Stimulated activated CD8-positive, alpha-beta memory T cell treated with anti-CD3 and anti-CD28 coated beads, Interleukin-7, amount 100 ng/mL, for 1 hour (primary cell): ENCODE measurements at places on chromosomes 1 and 21.

GRCh38 chr1:46535063-46535462 is 16.4 kb downstream of the KNCN start:
- no peak for DNase-seq

GRCh38 chr1:23393706-23394105 is 24.1 kb upstream of the ZNF436 start:
- no peak for DNase-seq

- DNase-seq, result no peak
Observed at GRCh38 chr1:24107462-24108138, 4.3 kb downstream of the MYOM3 start.

GRCh38 chr1:3942416-3943122 is 42.5 kb upstream of the C1orf174 start:
- no peak for DNase-seq

GRCh38 chr1:236280438-236281197 is 1.1 kb downstream of the ERO1B start:
- no peak for DNase-seq

GRCh38 chr1:193726722-193727121 is 540.3 kb upstream of the B3GALT2 start:
- no peak for DNase-seq

DNA sequence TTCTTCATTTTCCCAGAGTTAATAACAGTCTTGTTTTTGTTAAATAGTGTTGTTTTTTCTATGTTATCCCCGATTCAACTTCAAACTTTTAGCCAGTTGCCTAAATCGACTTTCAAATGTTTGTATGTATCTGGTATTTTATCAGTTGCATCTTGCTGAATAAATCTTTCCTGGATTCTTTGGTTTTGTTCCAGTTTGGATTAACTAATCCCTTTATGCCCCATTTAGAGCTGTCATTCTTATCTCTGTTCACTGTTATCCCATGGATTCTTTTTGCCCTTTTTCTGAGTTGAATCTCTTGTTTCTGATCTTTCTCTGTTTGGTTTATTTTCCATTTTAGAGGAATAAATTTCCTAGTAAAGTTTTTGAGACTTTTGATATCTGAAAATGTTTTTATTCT is 31.1 kb upstream of the PTCH2 start:
- no peak for DNase-seq

DNA sequence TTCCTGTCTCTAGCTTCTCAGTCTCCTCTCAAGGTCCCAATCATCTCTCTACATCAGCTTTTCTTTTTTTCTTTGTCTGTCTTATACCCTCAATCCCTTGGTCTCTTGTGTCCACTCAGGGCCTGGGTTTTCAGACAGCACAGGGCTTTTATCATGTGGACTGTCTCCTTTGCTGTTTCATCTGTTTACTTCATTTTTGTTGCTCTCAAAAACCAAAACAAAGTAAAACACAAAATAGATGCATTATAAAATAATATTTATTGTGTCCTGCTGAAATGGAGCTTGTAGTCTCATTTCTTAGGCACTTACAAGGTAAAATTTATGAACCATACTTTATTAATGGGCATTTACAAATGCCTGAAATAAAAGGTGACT is 17.8 kb upstream of the SLAMF6 start:
- no peak for DNase-seq

DNA sequence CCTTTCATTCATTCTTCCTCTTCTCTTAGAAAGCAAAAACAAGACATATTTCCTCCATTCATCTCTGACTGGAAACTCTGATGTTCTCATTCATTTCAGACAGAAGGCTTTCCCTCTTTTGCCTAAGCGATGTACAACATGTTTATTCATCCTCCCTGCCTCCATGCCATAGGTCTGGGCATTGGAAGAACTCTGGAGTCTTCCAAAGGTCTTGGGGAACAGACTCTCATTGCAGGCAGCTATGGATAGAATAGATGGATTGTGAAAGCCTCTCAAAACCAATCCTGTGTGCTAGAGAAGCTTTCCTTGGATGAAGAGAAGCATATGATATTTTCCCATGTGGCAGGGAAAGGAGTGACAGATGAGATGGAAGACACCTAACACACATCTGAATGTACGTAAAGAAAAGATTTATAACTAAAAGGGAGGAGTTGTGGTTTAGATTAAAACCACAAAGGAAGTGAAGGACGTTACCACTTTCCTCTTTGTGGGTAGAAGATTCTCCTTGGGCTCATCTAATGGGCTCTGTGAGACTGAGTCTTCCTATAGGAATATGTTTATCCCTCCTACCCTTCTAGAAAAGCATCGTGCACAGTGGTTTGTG is 38.7 kb downstream of the BCL9 start:
- DNase-seq, result no peak

DNA sequence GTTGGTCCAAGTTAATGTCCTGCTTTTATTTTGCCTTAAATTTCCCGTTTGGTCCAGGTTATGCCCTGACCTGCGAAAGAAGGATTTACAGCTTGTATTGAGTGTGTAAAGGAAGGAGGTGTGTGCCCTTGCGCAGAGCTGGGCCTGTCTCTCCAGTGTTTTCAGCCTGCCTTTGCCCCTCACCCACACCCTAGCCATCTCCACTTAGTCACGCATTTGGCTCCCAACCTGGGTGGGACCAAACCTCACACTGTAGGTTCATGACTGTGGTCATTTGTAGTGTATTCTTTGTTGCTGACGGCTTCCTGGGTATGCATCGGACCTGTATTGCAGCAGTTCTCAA is 572 bp upstream of the SRSF10 start:
- no peak for DNase-seq

DNA sequence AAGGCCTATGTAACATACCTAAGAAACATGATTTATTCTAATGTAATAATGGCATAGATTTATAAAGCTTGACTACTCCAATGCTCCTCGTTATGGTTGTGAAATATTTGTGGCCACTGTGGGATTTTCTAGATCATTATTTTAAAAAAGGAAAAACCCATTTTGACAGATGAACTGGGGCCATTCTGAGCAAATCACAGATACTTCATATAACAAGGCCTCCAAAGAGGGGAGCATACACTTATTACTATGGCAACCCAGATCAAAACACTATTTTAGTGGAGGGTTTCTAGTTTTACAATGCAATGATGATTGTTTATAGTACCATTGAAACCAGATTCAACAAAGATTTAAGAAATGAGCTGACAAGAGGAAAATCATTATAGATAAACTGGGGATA is 346.6 kb downstream of the ZNF326 start:
- DNase-seq, result no peak

DNA sequence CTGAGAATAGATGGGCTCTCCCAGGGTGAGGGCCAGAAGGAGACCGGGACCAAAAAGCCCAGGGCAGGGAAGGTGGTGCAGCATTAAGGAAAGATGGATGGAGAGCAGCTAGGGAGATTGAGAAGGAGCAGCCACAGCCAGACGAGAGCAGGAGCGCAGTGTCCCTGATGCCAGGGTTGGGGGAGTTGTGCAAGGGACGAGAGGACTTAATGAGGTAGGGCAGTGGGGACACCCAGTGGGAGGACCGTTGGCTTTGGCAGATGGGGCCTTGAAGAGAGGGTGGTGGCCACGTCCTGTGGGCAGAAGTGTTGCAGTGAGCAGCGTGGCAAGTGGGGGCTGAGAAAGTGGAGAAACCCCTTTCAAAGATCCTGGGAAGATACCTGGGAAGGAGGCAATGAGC is 38.0 kb upstream of the KDM4A start:
- DNase-seq, result no peak

GRCh38 chr1:177355575-177355974 is 184.8 kb downstream of the BRINP2 start:
- DNase-seq, result no peak

DNA sequence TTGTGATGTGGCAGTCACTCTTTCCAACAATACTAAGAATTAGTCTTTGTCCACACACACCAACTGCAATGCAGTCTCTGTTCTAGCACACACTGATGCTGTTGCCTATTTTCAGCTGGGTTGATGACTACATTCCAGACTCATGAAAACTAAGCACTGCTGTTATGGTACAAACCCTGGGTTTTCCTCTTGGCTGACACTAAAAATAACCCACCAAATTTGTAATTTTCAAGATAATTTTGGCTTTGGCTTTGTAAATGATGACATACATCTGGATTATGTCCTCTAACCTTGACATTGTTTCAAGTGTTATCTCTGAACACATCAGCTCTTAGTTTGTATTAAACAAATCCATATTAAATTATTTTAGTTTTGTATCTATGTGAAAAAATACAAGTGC is 444.8 kb downstream of the PTPRC start:
- no peak for DNase-seq

- no peak for DNase-seq
Observed at GRCh38 chr1:62084310-62084890, 110.2 kb upstream of the L1TD1 start.

DNA sequence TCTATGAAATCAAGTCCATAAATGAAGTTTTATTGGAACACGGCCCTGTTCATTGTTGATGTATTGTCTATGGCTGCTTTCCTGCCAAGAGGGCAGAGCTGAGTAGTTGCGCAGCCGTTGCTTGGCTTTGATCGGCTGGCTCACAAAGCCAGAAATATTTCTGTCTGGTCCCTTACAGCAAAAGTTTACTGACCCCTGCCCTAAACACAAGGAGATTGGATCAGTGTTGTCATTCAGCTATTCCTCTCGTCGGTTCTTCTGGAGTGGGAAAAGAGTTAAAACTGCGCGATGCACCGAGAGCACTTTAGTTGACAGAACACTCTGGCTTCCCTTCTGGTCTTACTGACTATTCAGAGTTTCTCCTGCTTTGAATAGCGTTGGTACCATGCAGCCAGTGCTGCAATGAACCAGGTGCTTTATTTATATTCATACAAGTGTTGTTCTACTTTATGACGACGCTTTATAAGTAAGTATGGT is 868 bp downstream of the ZBTB40 start:
- no peak for DNase-seq

DNA sequence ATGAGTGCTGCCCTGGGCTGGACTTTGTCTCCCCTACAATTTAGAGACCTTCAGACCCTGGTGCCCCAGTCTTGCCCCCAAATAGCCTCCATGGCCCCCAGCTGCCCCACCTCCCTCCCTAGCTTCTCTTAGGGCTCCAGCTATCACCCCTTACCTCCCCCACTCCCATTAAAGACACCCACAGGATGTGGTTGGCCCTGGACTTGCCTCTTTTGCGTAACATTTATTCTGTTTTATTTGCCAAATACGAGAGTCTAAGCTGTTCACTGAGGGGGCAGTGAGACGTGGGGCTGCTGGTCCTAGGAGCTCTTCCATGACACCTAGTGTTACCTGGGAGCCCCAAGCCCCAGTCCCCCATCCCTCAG is 4.5 kb downstream of the ZC3H12A start:
- no peak for DNase-seq

DNA sequence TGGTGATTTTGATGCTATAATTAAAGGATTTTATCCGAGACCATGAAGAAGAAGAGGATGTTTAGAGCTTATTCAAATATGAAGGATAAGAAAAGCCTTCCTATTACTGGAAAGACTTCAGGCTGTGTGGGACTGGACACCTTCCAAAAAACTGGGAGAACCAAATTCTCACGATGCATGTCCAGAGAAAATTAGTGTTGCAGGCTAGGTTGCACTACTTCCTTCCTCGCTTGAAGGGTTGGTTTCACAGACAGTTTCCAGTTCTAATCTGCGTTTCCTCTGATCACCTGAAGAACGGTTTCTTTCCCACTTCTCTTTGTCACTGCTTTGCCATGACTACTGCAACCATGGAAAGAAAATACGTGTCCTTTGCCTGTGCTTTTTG is 2.0 kb downstream of the MTARC2 start:
- DNase-seq, result no peak

DNA sequence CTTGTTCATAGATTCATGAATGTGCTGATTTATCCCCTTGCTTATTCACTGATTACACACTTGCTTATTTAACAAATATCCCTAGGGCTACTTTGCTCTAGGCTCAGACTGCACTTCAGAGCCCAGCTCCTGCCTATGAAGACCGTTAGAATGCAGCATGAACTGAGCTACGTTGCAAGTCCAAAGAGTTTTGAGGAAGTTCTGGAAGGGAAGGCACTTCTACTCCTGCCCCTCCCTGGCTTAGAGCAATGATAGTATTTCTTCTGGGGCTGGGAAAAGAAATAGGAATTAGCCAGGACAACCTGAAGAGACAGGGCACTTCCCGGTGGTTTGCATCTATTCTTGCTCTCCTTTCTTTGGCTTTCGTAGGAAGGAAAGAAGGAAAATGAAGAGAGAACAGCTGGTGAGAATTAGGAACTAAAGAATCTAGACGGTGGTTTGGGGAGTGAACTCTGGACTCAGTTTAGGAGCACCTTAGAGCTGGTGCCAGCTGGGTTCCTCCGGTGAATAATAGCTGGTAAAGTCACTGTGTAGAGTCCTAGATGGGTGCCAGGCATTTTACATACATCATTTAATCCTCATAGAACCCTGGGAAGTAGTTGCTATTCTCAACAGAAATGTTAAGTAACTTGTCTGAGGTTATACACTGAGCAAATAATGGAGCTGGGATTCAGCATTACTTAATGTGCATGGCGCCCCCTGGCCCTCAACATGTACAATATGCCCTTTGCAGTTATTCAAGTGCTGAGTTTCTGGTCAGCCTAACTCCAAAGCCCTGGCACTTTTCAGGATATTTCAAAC is 65.9 kb downstream of the NDUFS5 start:
- DNase-seq, result no peak

- DNase-seq, result no peak
Observed at GRCh38 chr1:90919900-90920299, 101.9 kb downstream of the ZNF644 start.
